AG20443 (cell line): ENCODE measurements at places on chromosomes 4 and X.
A peak's percentile ranks its signal among the peaks of the same experiment; 100 is the strongest.

GRCh38 chrX:25143596-25143995 lies 127.8 kb upstream of the ARX start:
- no peak for DNase-seq

DNA sequence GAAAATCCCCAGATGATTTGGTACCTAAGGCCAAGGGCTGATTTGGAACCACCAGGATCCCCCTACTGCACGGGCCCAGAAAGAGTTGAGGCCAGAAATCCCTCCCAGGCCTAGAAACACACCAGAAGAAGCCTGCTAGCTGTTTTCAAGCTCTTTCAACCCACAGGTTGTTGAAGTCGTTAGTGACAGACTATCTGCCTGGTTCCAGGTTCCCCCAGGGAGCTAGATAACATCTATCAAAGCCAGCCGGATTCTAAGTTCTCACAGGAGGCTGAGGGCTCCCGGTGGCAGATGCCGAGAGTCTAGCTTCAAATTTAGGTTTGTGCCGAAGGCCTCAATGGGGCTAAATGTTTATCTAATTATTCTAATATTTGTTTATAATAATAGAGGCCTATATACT lies 132.0 kb upstream of the ATP6AP2 start:
- no peak for DNase-seq

- no peak for DNase-seq
These were observed 51.4 kb downstream of the ARAP2 start for GRCh38 chr4:36192922-36193321.

GRCh38 chr4:10577018-10577417 lies 107.5 kb downstream of the CLNK start:
- no peak for DNase-seq

DNA sequence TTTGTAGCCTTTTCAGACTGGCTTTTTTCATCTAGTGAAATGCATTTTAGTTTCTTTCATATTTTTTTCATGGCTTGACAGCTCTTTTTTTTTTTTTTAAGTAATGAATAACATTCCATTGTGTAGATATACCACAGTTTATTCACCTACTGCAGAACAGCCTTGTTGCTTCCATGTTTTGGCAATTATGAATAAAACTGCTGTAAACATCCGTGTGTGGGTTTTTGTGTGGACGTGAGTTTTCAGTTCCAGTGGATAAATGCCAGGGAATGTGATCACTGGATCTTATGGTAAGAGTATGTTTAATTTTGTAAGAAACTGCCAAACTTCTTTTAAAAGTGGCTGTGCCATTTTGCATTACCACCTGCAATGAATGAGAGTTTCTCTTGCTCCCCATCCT lies 160.8 kb downstream of the SOWAHB start:
- no peak for DNase-seq

DNA sequence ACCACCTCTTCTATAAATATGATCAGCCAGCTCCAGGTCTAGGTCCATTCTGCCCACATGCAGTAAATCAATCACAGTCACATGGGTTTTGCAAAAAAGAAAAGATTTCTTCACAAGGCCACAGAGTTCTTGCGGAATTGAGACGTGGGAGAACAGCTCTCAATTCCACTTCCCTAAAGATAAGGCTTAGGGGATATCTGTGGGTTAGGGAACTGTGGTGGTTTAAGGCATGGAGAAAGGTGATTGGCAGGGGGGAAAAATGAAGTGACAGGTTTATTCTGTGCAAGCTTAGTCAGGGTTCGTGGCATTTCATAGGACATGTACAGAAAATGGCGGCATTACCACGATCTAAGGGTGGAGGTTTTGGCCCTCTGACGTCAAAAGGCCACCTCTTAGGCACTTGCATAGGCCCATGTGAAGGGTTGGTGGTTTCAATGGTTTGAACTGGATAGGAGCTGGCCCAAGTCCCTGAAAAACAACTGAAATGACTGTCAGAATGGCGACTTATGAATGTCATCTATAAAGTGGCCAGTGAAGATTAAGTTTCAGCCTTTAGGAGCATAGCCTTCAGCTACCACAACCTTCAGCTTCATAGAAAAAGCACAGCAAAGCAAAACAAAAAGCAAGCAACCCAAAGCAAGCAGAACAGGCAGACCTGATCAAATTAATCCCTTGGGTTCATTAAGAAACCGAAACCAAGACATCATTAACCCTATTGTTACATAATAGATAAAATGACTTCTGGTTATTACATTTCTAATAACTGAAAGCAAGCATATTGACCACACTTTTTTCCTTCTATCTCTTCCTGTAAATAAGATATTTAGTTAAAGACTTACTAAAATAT lies 289.8 kb upstream of the SFRP2 start:
- no peak for DNase-seq

GRCh38 chrX:150676221-150676620 lies 17.0 kb upstream of the MTMR1 start:
- no peak for DNase-seq

DNA sequence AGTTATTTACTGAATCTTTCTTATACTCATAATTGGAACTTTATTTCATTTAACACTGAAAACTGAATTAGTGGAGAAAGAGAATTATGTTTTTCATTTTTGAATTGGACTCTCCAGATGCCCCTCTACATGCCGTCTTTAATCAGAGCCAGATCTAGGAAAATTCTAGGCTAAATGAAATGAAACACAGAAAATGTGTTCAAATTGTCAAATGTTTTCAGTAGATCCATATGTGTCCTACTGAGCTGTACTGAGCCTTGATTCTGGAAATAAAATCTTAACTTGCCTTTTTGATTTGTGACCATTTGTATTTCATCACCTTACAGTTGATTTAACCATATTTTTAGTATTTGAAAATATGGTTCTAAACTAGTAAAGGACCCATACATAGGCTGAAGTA lies 64.0 kb upstream of the GK2 start:
- DNase-seq = no peak

GRCh38 chrX:110412971-110413726 lies 54.5 kb downstream of the RTL9 start:
- peak; percentile 65 for DNase-seq

- DNase-seq = peak; percentile 11
These were observed 45.4 kb downstream of the ZCCHC13 start for GRCh38 chrX:74349387-74349786.

DNA sequence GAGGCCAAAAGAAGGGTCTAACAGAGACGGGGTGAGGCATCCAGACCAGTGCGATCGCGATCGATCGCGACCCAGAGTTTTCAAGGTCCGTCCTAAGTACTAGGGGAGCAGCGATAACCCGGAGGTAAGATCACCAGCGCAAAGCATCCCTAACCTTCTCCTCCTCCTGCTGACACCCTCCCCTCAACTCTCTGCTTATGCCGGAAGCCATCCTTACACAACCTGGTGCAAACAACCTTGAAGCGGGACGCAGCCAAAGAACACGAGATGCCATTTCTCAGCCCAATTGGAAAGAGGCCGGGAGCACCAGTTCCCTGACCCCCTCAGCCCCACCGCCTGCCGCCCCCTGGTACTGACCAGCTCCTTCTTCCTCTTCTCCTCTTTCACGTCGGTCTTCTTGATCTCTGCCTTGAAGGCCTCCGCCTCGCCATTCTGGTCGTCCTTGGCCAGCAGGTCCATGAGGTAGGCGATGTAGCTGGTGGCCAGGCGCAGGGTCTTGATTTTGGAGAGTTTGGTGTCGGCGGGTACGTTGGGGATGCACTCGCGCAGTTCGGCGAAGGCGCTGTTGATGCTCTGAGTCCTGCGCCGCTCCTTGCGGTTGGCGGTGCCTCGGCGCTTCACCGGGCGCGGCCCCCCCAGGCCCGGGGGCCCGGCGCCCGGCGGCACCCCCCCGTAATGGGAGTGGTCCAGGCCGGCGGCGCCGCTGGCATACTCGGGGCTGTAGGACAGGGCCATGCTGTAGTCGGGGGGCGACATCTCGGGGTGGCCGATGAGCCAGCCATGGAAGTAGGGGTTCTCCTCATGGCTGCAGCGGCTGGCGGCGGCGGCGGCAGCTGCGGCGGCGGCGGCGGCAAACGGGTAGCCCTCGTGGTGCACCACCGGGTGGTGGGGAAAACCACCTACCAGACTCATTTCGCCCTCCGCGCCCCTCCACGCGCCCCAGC lies 1.4 kb downstream of the HAND2 start:
- DNase-seq = peak; percentile 60

DNA sequence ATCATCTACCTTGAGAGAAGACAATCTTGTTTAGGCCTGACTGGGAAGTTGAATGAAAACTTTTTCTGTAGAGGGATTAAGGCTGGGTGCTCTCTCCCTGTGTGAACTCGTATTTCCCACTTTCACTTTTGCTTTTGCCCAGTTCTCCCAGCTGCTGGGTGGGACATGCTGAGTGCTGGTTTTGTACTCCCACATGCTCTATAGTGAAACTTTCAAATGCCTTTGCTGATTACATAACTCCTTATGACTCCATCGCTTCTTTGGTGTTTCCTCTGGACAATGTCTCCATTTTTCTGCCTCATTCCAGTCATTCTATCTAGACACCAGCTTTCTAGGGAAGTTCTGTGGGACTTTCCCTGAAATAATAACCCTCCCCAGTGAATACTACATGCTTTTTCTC lies 100.5 kb downstream of the CLNK start:
- DNase-seq = peak; percentile 47

- peak; percentile 15 for DNase-seq
These were observed 2521.4 kb downstream of the ARAP2 start for GRCh38 chr4:33722800-33723516.

- no peak for DNase-seq
These were observed 476.0 kb upstream of the FTHL17 start for GRCh38 chrX:31547816-31548215.

GRCh38 chr4:27000122-27000521 lies 139.5 kb downstream of the STIM2 start:
- no peak for DNase-seq

DNA sequence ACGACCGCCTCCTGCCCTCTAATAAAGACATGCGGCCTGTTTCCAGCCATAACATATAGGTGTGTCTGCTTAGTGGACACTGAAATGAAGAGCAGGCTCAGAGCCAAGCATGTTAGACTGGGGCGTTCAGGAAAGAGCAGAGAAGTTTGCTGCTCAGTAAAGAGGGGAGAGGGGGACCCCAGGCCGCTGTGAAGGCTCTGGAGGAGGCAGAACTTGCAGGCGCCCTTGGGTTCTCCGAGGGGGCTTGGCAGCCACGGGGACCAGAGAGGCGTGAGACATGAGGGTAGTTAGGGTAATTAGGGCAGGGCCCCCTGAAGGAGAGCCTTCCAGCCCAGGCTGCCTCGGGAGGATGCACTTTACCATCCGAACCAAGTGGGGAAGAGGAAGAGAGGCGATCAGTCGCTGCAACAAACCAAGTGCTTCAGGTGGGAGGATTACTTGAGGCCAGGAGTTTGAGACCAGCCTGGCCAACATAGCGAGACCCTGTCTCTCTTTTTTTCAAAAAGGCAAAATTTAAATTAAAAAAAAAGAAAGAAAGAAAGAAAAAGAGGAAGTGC lies 46.6 kb upstream of the CDKN2AIP start:
- DNase-seq = no peak

DNA sequence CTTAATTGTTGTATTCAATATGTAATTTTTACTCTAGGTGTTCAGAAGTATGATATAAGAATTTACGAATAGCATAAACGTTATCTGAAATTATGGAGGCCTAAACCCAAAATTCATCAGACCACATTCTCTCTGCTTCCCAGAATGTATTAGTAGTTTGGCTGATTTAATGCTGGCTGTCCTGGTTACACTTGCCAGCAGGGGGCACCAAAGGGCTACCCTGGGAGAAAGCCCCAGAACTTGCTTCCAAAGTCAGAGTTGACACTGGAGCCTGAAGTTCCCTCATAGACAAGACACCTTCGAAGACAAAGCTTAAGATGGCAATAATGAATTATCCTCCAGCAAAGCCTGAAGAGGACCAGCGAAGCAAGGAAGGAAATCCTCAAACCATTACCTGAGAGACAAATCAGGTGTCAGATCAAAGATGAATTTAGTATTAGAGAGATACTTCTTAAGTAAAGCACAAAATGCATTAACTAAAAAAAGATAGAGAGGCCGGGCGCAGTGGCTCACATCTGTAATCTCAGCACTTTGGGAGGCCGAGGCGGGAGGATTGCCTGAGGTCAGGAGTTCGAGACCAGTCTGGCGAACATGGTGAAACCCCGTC lies 11.3 kb upstream of the ANOS1 start:
- DNase-seq = peak; percentile 43

- no peak for DNase-seq
These were observed 88.2 kb downstream of the RBM46 start for GRCh38 chr4:154869301-154869700.

DNA sequence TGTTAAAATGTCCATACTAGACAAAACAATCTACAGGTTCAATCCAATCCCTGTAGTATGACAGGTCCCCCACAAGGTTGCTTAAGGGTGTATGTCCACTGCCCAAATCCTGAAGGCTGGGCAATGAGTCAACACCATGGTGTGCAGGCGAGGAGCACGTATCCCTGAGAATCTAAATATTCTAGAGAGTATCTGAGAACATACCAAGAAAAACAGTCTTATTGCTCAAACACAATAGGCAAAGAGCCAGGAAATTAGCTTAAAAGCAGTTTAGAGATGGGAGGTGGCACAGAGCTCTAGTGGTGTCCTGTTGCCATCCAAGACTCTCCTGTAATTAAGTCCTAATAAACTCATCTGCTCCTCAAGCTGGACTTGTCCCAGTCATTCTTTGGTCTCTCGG lies 37.0 kb downstream of the RCHY1 start:
- no peak for DNase-seq

- peak; percentile 65 for DNase-seq
These were observed 30.7 kb upstream of the SMARCA5 start for GRCh38 chr4:143482840-143483239.

DNA sequence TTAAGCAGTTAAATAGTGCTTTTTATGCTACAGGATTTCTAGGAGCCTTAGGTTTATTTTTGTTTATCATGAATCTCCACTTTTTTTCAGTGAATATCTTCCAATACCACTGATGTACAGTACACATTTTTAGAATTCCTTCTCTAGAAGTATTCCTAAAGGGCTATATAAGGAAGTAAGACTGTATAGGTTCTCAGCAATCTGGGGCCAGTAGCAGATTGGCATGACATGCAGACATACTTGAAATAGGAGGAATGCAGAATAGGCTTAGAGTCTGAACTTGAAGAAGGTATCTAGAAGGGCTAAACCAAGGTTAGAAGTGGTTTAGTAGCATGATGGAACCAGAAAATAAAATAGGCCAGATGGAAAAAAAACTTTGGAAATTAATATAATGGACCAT lies 29.8 kb downstream of the HEPH start:
- DNase-seq = no peak

- peak; percentile 35 for DNase-seq
These were observed 8.3 kb upstream of the GRPEL1 start for GRCh38 chr4:7075962-7076695.

- DNase-seq = peak; percentile 62
These were observed 906 bp downstream of the DKK2 start for GRCh38 chr4:107034996-107035818.

GRCh38 chr4:188194421-188194820 lies 55.2 kb downstream of the TRIML1 start:
- DNase-seq = no peak

DNA sequence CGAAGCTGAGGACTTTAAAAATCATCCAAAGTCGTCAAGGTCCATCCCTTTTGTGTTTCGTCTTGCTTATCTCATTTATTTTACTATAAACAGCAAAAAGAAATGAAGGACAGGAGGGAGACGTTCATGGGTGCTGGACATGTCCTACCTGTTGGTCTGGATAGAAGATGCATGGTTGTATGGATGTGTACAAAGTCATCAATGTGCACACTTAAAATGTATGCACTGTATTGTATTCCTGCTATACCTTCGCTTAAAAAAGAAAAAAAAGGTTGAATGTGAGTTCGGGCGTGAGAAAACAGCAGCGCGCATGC lies 313 bp upstream of the BLOC1S4 start:
- no peak for DNase-seq

- peak; percentile 7 for DNase-seq
These were observed 535.9 kb downstream of the IQCM start for GRCh38 chr4:149279776-149280175.

- no peak for DNase-seq
These were observed 30.5 kb upstream of the FAM120C start for GRCh38 chrX:54213603-54214002.
